ENCODE measurements at places on chromosomes 16 and 17.

GRCh38 chr16:379961-380761 is 1.6 kb downstream of the PGAP6 start:
- no peak for DNase-seq

DNA sequence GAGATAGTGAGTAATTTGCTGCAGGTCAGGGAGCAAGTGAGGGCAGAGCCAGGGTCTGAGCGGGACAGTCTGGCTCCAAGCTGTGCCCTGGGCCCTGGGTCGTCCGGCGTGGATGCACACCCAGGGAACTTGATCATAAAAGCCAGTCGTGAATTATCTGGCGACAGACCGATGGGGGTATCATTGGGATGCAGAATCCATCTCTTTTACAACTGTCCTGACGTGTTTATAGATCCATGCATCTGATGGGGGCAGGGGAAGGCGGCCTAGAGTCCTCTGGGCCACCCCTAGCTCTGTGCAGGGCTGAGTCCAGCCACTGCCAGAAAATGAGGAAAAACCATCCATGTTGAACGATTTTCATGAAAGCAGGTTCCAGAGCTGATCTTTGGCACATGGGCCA is 332.8 kb downstream of the C16orf95 start:
- no peak for DNase-seq

- DNase-seq: no peak
These were observed 17.2 kb downstream of the SREBF1 start for GRCh38 chr17:17819561-17819995.

DNA sequence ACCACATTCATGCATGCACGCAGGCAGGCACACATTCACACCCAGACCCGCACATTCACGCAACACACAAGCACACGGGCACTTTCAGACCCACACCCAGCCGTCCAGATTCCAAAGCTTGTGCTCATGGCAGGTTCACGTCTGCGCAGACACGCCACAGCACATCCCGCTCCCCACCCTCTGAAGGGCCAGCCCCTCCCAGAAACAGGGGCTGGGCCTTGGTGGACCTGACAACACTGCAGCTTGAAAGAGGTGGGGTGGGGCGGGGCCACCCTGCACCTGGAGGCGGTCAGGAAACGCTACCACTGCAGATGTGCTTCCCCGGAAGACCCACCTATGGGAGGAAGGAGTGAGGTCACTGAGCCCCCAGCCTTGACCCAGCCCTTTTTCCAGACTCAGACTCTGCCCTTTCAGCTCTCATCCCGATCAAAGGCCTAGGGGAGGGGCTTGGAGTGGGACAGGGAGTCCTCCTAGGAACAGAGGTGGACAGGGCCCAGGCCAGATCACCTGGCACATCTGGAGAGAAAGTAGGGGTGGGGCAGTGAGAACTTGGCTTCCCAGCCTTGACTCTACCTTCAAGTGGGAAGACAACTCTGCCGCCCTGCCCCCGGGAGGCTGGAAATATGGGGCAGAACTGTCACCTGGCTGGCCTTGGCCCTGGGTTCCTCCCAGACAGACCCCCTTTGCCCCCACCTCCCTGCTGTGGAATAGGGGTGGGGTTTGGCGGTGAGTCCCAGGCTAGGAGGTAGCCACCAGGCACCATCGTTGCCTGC is 11.0 kb downstream of the P3H4 start:
- no peak for DNase-seq

DNA sequence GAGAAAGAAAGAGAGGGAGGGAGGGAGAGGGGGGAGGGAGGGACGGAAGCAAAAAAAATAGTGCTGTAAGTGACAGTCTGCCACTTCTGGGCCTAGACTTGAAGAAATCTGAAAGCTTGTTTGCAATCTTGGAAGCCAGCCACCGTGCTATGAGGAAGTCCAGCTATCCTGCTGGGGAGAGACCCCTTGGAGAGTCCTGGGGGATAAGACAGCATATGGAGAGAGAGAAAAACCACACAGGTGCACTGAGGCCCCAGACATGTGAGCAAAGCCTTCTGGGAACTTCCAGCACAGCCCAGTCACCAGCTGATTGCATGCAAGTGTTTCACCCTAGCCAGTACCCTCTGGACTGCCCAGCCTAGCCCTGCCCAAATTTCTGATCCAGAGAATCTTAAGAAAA is 12.6 kb upstream of the ALOX12B start:
- DNase-seq: peak; percentile 38

DNA sequence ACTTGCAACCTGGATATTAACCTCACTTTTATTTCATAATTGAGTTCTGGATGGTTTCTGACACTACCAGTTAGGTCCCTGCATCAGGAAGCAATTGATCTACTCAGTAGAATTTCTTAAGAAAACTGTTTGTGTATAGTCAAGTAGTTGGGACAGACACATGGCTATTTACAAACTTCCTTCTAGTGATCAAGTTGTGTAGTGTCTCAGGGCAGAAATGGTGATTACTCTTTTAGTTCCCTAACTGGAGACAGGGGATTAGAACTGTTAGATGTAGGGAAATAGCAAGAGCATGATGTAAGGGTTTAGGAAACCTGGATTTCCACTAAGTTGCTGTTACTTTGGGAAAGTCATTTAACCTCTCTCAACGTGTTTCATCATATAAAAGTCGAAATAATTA is 30.4 kb downstream of the TMEM100 start:
- DNase-seq: no peak

- no peak for DNase-seq
These were observed 276.2 kb upstream of the IRX5 start for GRCh38 chr16:54654429-54654828.

DNA sequence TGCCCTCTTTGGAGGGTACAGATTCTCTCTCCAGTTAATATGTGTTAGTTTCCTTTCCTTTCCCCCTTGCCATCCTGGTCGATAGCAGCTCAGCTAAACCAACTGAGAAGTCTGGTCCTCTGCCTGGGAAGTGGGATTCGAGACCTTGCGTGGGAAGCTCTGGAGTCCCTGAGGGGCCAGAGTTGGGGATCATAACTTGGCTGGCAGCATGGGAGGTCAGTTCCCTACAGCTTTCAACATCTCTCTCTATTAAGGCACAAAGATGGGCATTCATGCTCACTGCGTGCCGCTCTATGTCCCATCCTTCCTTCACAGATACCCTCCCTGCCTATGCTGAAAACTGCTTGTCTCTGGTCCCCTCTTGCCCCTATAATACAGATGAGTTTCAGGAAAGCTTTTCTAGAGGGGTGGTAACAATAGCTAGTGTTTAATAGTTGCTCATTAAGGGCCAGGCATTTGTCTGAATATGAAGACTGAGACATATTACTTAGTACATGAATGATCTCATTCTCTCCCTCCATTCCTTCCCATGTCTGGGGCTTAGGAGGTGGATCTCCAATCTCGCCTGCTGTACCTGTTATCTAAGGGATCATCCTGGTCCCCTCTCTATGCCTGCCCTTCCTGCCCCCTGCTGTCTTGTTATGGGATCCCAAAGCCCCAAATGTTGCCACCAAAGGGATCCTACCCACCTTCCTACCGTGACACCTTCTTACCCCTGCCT is 10.8 kb downstream of the THRA start:
- no peak for DNase-seq

DNA sequence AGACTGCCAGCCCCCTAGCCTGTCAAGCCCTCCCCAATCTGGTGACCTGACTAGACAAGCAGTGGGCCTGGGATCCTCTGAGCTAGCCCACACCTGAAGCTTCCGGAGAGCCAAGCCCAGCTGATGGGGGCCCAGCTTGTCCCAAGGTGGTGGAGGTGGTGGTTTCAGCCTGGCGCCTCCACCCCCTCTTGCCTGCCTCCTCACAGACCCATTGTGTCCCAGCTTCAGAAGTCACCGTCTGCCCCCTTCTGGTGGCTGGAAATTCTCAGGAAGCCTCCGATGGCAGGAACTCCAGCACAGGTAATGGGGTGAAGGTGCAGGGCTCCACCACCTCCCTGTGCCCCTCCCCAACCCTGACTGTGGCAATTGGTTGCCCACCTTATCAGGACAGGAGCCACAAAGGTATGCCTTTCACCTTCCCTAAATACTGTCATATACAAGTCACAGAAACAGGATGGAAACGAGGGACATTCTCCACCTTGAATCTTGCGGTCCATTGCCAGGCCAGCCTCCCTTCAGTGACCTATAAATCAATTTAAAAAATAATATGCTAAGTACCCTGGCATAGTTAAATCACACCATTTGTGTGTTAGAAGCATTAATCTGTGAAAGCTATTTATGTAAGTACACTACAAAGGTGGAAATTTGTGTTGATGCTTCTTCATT is 66.0 kb upstream of the ZNF423 start:
- DNase-seq: peak; percentile 65

DNA sequence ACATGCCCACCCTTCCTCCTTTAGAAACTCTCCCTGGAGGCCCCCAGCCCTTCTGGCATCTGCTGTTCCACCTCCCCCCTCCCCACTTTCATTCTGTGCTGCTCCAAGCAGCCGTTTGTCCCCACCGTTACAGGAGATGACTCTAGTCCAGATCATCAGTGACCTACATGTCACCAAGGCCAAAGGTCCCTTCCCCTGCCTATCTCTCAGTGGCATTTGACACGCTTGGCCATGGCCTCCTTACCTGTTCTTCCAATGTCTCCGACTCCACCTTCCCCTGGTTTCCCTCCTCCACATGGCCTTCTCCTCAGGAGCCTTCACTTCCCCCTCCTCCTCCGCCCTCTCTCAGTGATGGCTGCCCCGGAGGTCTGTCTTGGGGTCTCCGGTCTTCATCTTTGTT is 9.4 kb downstream of the TMEM92 start:
- DNase-seq: no peak
